Endothelial cell of umbilical vein (primary cell): ENCODE measurements at places on chromosomes 3 and 15. TPM values are rescaled to one million over a fixed set of nuclear protein-coding genes. Genes with fewer than 3 reads are reported as not detected.

GP9 gene
- not detected in 2 replicates for total RNA-seq

RAB7A gene
- total RNA-seq = 249 and 262 TPM in 2 replicates

FBXO40 gene
- not detected in 2 replicates for total RNA-seq

CCR3 gene
- not detected in 2 replicates for total RNA-seq

KLHDC8B gene
- total RNA-seq = 22.9 and 36.0 TPM in 2 replicates

PEX11A gene
- total RNA-seq = 3.2 and 3.7 TPM in 2 replicates

RAB27A gene
- 30.9 and 31.1 TPM in 2 replicates for total RNA-seq

ASB14 gene
- total RNA-seq = not detected in 2 replicates

TGM5 gene
- not detected in 2 replicates for total RNA-seq

SV2B gene
- not detected in 2 replicates for total RNA-seq

RETNLB gene
- not detected in 2 replicates for total RNA-seq

C3orf49 gene
- total RNA-seq = not detected in 2 replicates

SOX14 gene
- total RNA-seq = not detected in 2 replicates

CP gene
- not detected in 2 replicates for total RNA-seq

TRAK1 gene
- total RNA-seq = 59.6 and 66.6 TPM in 2 replicates

CPNE9 gene
- not detected in 2 replicates for total RNA-seq

CHRM5 gene
- not detected in 2 replicates for total RNA-seq

LRRIQ4 gene
- not detected in 2 replicates for total RNA-seq

GPR27 gene
- not detected in 2 replicates for total RNA-seq

AADAC gene
- total RNA-seq = 0.27 and 1.0 TPM in 2 replicates

NMNAT3 gene
- total RNA-seq = 0.12 and 0.60 TPM in 2 replicates

NRROS gene
- total RNA-seq = 14.4 and 15.6 TPM in 2 replicates

BCHE gene
- total RNA-seq = 0.27 and 2.4 TPM in 2 replicates

MAP1A gene
- total RNA-seq = 2.1 and 4.8 TPM in 2 replicates

EIF4G1 gene
- 524 and 532 TPM in 2 replicates for total RNA-seq

PIGBOS1 gene
- 12.8 and 15.1 TPM in 2 replicates for total RNA-seq

CFAP100 gene
- not detected in 2 replicates for total RNA-seq

ANKRD63 gene
- not detected in 2 replicates for total RNA-seq

RHCG gene
- not detected in 2 replicates for total RNA-seq

ECE2 gene
- total RNA-seq = not detected in 2 replicates

PRC1 gene
- total RNA-seq = 171 and 185 TPM in 2 replicates

IL16 gene
- 0.99 and 2.1 TPM in 2 replicates for total RNA-seq

WDR49 gene
- total RNA-seq = 0.28 TPM in 1 of 2 replicates, not detected in the other

PAK6 gene
- not detected in 2 replicates for total RNA-seq

CFAP161 gene
- total RNA-seq = 0.65 TPM in 1 of 2 replicates, not detected in the other

GOLGA8H gene
- 2.3 and 3.3 TPM in 2 replicates for total RNA-seq

BBX gene
- 35.6 and 43.4 TPM in 2 replicates for total RNA-seq

FOXL2NB gene
- not detected in 2 replicates for total RNA-seq

FOXP1 gene
- total RNA-seq = 96.9 and 107 TPM in 2 replicates

PTPRG gene
- total RNA-seq = 37.5 and 39.1 TPM in 2 replicates

CHL1 gene
- not detected in 2 replicates for total RNA-seq

SERINC4 gene
- 0.12 TPM in 1 of 2 replicates, not detected in the other for total RNA-seq

P2RY13 gene
- total RNA-seq = not detected in 2 replicates

FOXB1 gene
- not detected in 2 replicates for total RNA-seq

PRSS50 gene
- total RNA-seq = not detected in 2 replicates

IL17RE gene
- total RNA-seq = 1.2 and 1.5 TPM in 2 replicates

TIMP4 gene
- total RNA-seq = 0.40 TPM in 1 of 2 replicates, not detected in the other

PLCH1 gene
- not detected in 2 replicates for total RNA-seq

DPPA4 gene
- not detected in 2 replicates for total RNA-seq

ARGFX gene
- not detected in 2 replicates for total RNA-seq

FANCD2OS gene
- not detected in 2 replicates for total RNA-seq

DOCK3 gene
- total RNA-seq = 0.13 and 0.16 TPM in 2 replicates

LRRC31 gene
- not detected in 2 replicates for total RNA-seq

HHLA2 gene
- not detected in 2 replicates for total RNA-seq

CLDN1 gene
- 0.27 and 0.32 TPM in 2 replicates for total RNA-seq

PHLDB2 gene
- total RNA-seq = 72.0 and 104 TPM in 2 replicates

CX3CR1 gene
- not detected in 2 replicates for total RNA-seq

C3orf70 gene
- total RNA-seq = 0.18 and 0.20 TPM in 2 replicates
